Stimulated activated CD4-positive, alpha-beta T cell treated with anti-CD3 and anti-CD28 coated beads, Interleukin-1b, Interleukin-23, amount 100 ng/mL, for 4 hours (primary cell): ENCODE measurements at places on chromosomes 3 and 15.

DNA sequence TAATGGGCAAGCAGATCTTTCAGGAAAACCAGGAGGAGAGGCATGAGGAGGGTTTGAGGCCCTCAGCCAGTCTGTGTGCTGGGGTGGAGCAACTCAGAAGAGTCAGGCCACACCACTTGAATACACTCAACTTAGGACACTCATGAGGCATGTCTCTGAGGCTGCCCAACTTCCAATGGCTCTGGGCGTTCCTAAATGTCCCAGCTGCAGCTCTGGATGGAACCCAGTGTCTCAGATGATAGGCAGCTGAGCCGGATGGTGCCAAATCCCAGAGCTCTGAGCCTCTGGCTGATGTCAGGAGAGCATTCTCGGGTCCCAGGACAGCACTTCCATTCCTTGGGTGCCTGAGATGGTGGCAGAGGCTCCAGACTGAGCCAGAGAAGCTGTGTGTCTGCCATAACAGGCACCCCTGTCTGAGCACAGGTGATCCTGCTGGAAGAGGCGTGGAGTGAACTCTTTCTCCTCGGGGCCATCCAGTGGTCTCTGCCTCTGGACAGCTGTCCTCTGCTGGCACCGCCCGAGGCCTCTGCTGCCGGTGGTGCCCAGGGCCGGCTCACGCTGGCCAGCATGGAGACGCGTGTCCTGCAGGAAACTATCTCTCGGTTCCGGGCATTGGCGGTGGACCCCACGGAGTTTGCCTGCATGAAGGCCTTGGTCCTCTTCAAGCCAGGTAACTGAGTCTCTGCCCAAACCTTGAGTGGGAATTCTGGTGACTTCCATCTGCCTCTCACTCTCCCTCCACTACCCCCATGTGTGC, 2.8 kb downstream of the NR2E3 start:
- no peak for DNase-seq

DNA sequence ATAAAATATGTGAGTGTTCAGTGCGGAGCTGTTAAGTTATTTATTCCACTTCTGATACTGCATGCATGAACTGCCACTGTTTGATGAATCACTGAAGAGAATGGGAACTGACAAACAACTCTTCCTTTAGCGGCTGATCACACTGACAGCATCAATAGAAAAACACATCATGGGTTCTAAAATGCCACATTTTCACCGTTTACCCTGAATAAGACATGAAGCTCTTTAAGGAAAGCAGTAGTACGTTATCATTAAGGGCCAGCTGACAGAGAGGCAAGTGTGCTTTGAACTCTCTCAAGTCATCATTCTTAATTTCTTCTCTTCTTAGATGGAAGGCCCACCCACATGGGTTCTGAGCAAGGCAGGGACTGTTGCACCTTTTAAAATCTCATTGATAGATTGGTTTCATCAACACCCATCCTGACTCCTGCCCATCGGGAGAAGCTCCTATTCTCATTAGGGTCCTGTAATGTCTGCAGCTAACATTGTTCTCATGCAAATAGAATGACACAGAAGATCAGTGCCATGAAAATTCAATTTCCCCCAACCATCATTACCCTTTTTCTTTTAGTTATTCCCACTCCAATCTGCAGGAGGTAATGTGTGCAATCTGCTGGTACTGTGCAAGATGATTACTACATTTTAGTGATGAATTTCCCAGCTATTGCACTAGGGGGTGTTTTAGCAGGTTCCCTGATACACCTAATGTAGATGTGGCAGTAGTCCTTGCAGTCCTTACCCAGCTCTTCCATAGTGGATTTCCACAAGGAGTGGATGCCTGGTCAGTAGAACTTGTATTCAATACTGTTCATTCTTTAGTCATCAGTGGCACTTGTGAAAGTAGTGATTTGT, 119.1 kb downstream of the ROBO2 start:
- no peak for DNase-seq

DNA sequence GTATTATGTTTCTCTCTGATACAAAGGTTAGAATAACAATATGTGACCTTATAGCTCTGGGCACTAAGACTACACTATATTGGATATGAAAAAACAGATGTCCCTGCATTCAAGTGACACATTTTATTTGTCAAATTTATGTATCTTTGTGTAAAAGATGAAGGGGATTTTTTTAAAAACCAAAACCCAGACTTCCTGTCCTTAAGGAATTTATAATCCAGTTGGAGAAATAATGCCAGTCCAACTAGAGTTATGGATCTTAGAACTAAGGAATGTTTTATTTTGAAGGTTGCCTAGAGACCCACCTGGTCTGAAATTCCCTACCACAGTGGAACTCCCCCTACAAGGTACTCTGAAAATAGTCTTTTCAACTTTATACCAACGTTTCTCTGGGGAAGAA, 33.3 kb upstream of the PIK3CB start:
- DNase-seq, result no peak

DNA sequence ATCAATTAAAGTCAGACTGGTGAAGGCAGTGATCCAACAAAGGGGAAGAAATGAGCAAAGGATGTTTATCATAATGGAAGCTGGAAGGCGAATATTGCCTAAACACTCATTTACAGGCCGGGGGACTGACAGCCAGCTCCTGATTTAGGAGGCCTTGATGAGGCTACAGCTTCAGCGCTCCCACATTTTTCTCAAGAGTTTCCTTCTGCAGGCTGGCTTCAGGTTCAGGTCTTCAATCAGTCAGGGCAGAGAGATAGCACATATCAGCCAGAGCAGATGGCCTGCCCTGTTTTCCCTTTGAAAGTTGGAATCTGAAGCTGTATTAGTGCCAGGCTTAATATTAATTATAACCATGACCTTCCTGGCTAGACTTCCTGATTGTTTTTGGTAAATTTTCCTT, 218.9 kb downstream of the SV2B start:
- no peak for DNase-seq

DNA sequence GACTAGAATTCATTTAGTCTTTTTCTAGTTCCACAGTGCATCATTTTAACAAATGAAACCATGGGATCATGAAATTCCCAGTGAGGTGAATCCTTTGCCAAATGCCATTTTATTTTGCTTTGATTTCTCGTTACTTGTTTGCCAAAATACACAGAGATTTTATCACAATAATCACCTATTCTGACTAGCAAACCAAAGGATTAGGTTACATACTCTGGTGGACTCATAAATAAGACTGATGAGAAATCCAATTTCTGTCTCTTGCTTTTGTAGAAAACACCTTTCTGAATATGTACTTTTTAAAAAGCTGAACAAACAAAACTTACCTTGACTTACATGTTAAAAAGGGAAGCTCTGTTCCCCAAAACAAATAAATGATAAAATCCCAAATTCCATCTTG, 12.2 kb downstream of the ERC2 start:
- no peak for DNase-seq

- DNase-seq, result no peak
Measured at GRCh38 chr15:58334803-58335202, 97.0 kb upstream of the LIPC start.

GRCh38 chr15:75033809-75034208, 10.4 kb downstream of the PPCDC start:
- no peak for DNase-seq

- DNase-seq, result no peak
Measured at GRCh38 chr3:114320246-114320645, 26.4 kb downstream of the TIGIT start.
